Prostate gland (tissue), 2 donors: ENCODE measurements at places on chromosomes 1 and 21.

DNA sequence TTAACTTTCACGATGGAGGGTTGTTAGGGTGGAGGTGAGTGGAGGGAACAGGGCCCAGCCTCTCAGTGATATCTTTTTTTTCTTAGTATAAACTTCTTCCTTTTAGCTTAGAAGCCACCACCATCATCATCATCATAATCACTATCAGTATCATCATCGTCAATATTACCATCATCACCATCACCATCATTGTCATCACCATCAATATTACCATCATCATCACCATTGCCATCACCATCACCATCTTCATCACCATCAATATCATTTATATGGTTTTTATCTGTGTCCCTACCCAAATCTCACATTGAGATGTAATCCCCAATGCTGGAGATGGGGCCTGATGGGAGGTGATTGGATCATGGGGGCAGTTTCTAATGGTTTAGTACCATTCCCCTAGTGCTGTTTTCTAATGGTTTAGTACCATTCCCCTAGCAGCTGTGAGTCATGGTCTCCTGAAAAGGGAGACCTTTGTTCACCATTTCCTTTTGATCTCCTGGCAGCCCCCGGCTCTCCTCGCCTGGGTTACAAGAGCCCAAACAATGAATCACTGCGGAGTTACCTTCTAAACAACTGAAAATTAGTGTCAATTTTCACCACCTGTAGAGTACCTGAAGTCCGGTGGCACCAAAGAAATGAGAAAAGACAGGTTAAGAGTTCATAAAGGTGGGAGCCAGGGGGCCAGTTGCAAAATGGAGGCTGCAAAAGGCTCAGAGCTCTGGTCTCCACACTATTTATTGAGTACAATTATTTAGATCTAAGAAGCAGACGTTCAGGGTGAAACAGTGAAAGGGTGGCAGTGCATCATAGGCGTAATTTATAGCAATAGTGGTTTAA lies 3.1 kb upstream of the PLA2G2E start:
- DNase-seq = no peak

DNA sequence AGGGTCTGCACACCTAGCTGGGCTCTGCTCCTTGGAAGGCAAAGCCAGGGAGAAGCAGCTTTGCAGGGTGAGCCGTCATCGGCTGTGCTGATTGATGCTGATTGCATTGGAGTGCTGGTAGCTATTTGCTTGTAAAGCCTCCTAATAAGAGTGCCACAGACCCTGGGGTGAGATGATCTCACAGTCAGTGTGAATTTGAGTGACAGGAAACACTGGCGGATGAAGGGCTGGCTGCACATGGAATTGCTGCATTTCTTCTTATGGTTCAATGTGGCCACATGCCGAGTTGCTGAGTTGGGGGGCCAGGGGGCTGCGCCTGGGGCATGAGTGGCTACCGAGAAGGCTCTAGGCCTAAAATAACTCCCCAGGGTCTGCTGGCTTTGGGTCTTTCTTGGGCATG lies 138.2 kb upstream of the CACNA1E start:
- no peak for DNase-seq

- DNase-seq = no peak
These were observed 72.3 kb upstream of the TINAGL1 start for GRCh38 chr1:31504001-31504400.

DNA sequence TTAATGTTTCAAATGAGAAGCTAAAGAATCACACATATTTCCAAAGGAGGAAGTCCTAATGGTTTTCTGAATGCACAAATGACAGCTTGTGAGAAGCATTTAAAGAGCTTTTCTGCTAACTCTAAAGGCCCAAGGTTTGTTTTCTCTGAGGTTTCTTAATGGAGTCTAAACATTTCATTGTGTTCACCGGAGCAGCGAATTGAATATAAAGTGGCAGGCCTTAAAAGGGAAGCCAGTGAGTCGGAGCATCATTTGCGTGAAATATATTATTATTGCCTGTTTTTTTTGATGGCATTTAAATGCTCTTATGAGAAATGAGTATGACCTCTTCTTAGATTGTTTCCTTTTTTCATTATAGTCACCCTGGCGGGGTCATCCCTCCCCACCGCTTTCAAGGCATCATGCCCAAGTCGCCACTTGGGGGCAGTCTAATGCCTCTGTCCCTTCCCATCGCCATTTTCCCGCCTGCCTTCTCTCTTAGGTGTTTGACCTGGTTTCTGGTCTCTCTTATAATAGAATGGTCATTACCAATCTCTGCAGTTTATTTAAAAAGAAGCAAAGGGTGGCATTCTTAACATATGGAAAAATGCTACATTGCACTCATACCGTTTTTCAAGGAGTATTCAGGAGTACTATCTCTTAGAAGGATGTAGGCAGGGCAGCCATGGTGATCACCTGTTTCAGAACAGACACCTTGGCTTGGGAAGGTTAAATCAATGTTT lies 25.3 kb upstream of the OVAAL start:
- DNase-seq = peak; percentile 36

DNA sequence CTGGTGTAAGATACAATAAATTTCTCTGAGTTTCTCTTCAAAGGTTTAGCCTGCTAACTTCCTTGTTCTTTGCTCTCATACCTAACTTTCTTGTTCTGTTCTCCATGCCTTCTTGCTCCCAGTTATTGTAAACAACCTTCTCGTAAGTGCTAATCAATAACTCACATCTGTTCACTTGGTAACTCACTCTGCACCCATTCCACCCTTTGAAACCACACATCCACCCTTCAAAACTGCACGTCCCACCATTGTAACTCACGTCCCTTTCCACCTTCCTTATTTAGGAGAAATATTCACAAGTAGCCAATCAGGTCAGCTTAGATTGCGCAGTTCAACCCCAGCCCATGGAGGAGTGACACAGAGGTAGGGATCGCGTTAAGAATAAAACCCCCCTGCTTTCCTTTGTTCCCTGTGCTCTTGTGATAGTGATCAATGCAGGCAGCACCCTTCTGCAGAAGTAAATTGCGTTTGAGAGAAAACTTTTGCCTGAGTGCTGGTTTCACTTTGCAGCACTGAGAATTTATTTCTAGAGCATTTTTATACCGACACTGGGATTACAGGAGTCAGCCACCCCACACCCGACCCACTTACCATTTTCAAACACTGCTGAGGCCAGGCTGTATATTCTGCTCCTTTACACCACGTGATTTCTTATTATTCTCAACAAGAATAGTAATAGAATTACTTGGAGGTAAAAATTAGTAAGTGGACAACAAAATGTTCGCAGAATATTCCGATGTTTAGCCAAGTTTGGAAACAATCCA lies 789.2 kb upstream of the RGS18 start:
- no peak for DNase-seq

DNA sequence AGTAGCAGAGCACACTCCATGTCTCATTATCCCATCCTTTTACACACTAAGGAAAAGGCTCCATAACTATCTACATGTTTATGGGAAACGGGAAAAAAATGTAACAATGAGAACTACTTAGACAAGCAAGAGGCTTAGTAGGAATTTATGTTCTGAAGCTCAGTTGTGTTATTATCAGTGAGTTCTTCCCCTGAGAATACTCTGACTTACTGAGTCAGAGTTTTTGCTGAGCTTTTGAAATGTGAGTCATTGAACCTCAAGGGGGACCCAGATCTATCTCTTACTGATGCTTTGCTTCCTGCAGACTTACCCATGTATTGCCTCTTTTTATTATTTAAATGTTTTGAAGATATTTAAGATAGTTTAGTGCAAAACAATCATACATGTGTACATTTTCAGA lies 20.1 kb downstream of the CFHR5 start:
- no peak for DNase-seq
